ENCODE measurements at places on chromosomes 12 and 14.

GRCh38 chr12:1054117-1054870 is 63.3 kb downstream of the ERC1 start:
- DNase-seq, result no peak

- no peak for DNase-seq
Measured at GRCh38 chr14:29607169-29607568, 320.5 kb downstream of the PRKD1 start.

- DNase-seq, result no peak
Measured at GRCh38 chr12:114701104-114701414, 17.1 kb upstream of the TBX3 start.

GRCh38 chr14:88815980-88816379 is 8.5 kb upstream of the TTC8 start:
- DNase-seq, result no peak

- no peak for DNase-seq
Measured at GRCh38 chr14:93716746-93717667, 71.3 kb downstream of the PRIMA1 start.

DNA sequence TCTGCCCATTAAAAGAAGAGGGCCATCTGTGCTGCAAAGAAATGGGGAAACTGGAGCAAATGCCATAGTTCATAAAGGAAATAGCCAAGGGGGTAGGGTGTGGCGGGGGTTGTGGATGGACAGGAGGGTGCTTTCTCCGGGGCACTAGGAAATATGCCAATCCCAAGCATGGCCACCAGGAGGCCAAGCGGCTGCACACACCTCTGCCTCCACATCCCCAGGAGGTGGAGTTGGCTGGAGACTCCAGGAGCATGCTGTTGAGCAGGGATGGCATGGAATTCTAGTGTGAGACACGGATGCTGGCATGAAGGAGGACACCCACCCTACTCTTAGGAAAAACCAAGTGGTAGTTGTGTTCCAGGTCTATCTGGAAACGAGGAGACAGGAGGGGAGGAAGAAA is 25.2 kb downstream of the NID2 start:
- DNase-seq, result peak; percentile 5

DNA sequence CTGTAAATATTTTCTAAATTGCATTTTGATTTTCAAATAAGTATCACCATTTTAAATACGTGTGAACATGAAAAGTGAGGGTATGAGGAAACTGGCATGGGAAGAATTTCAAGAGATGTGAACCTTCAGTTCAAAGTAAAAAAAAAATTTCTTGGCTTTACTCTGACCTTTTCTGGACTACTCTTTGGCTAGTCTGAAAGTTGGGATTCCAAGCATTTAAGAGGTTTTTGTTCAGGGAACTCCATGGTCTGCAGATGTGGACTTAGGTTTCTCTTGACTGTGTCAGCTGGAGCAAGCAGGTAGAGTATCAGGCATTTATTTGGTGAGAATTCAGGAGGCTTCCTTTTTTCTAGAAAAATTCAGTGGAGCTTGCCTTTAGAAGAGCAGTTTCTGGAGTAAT is 311.6 kb downstream of the LRIG3 start:
- no peak for DNase-seq

- no peak for DNase-seq
Measured at GRCh38 chr12:132044661-132045412, 95.1 kb downstream of the EP400 start.

DNA sequence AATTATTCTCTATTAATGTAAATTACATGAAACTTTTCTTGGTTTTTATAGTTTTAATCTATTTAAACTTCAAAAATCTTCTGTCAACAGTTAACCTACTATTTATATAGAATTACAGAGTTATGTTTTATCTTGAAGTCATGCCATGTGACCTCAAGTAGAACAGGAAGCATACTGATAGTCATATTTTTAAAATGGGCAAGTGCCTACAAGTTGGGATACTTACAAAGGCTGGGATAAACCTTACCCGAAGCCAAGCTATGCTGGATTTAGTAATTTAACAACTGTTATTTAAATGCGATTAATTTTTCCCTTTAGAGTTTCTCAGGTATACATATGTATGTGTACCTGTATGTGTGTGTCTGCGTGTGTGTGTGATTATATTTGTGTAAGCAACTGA is 266.9 kb downstream of the RASSF9 start:
- no peak for DNase-seq
